ENCODE measurements at places on chromosomes 7 and 10.

DNA sequence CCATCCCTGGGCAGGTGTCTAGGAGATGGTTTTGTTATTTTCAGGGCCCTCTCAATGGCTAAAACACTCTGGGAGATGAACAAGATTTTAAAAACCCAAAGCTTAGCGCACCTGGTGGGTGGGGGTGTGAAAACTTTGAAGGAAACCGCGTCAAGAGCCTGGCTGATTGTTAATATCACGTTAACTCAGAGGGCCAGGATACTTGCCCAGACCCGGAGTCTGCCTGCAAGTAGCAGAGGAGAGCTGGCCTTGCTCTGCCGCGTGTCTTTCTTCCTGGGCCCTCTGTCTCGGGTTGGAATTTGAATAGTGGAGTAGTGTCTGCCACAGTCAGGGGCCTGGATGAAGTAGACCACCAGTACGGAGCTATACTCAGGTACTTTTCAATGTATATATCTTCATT, 1.1 kb downstream of the MGMT start:
- DNase-seq, result no peak

DNA sequence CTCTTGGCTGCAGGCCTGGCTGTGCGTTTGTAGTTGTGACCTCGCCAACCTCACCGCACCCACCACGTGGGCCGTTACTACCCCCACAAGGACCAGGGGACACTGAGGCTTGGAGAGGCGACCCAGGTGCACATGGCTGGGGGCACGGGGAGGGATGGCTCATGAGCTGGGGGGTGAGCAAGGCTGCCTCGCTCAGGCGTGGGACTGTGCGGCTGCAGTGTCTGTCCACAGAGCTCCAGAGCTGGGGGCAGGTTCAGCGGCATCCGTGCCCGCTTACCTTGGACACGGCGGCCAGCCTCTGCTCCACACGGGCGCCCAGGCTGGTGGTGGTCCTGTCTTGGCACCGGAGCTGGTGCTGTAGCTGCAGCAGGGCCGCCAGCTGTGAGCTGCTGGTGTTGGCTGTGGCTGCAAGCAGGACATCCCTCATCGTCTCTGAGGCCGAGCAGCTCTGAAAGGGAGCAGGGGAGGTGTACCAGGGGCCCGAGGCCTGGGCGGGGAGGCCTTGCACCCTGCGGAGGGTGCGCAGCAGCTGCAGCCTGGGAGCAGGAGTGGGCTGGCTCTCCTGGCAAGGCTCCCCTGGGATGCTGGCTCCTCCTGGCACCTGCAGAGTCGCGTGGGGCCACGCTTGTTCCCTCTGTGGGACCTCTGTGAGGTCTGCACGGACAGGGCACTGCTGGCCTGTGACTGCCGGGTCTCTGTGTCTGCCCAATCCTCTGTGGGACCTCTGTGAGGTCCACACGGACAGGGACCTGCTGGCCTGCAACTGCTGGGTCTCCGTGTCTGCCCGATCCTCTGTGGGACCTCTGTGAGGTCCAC, 60.0 kb upstream of the NKX6-2 start:
- no peak for DNase-seq

DNA sequence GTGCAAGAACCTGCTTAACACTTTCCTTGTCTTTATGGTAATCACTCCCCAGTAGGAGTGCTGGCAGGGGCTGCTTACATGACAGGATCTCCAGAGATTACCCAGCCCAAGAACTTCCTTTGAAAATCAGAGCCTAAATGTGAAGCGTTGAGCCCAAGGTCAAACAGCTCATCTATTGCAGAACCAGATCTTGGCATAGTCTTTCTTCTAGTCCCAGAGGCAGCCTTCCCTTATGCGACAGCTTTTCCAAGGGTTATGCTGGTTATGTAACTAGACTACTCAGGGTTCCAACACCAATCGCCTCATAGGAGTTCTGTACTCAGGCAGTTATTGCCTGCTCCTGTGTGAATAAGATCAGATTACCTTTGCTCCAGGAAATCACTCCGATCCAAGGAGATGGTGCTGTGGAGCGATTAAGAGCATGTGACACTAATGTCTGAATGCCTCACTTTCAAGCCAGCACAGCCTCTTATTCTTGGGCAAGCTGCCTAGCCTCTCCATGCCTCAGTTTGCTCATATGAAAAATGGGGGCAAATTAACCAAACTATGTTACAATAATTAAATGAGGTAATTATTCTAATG, 8.4 kb upstream of the LGI1 start:
- no peak for DNase-seq

- no peak for DNase-seq
Observed at GRCh38 chr7:124072603-124073309, 39.9 kb upstream of the TMEM229A start.

- DNase-seq, result no peak
Observed at GRCh38 chr7:112405286-112405685, 45.0 kb upstream of the IFRD1 start.

GRCh38 chr7:114823290-114823689, 98.6 kb upstream of the MDFIC start:
- no peak for DNase-seq
